ENCODE measurements at places on chromosomes 2 and 18.

DNA sequence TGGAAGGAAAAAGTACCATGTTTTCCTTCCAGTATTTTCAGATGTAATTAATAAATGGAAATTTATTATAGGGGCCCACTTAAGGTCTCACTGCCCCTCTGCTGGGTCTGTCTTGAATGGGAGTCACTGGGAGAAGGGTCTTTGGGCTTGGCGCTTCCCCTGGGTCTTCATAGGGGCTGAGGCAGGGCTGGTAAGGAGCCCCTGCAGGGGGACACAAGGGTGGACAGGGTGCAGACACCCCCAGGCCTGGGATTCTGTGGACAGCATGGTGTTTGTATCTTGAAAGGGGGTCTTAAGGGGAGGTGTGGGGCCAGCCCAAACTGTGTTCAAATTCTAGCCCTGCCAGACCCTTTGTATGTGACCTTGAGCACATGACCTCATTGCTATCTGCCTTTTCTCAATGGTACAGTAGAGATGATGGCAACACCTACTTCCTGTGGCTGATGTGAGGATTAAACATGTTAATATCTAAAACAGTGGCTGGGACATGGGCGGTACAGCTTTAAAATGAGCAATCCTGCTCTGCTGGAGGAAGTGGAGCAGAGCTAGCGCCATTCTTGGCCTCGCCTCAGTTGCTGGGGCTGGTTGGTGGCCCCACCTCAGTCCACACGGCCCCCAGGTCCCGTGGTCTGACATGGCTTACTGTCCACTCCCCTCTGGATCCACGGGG, 71.6 kb downstream of the GNAL start:
- no peak for DNase-seq

DNA sequence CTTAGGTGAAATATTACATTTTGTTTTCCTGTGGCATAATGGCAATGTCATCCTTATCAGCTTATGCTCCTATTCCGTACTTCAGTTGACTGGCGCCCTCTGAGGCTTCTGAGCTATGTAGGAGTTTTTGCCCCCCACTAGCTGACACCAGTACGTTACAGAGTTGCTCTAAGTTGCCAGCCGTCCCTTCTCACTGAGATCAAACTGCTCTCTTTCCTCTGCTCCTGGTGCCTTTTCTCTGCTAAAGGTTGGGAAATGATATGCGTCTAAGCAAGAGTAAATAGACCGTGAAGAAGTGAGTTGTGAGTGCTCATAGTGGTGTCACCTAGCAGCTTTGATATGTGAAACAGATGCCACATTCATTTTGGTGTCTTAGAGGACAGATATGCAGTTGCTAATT, 99.2 kb downstream of the RAPGEF4 start:
- no peak for DNase-seq

- no peak for DNase-seq
Measured at GRCh38 chr2:141105763-141106162, 1025.1 kb downstream of the LRP1B start.

DNA sequence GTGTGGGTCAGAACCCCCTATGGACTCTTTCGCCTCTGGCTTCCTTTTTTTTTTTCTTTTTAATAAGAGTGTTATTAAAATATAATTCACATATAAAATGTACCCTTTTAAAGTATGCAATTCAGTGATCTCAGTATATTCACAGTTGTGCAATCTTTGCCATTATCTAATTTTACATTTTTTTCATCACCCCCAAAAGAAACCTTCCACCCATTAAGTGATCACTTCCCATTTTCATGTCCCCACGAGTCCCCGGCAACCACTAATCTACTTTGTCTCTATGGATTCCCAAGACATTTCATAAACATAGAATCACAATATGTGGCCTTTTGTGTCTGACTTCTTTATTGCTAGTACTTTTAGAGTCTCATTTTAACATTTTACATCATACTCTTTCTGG, 38.7 kb upstream of the ANXA4 start:
- no peak for DNase-seq

DNA sequence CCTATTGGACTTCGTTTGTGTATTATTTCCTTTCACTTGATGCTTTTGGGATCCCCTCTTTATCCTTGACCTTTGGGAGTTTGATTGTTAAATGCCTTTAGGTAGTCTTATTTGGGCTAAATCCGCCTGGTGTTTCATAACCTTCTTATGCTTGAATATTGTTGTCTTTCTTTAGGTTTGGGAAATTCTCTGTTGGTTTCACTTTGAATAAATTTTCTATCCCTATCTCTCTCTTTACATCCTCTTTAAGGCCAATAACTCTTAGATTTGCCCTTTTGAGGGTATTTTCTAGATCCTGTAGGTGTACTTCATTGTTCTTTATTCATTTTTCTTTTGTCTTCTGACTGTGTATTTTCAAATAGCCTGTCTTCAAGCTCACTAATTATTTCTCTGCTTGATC, 354.7 kb downstream of the PARD3B start:
- no peak for DNase-seq

DNA sequence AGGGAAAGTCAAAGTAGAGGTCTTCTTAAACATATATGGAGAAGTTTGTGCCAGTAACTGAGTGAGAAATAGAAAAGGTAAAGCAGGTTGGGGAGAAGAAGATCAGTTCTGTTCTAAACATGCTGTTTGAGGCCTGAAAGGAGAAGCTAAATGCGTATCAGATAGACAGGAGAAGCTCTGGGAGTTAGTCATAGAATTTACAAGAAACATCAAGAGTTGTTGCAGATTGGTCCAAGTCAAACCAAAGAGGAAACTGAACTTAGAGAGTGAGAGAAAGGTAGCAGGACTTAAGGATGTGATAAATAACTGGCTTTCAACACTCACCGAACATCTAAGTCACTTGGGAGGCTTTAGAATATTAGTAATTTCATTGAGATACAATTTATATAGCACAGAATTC, 29.2 kb upstream of the CERS6 start:
- no peak for DNase-seq

DNA sequence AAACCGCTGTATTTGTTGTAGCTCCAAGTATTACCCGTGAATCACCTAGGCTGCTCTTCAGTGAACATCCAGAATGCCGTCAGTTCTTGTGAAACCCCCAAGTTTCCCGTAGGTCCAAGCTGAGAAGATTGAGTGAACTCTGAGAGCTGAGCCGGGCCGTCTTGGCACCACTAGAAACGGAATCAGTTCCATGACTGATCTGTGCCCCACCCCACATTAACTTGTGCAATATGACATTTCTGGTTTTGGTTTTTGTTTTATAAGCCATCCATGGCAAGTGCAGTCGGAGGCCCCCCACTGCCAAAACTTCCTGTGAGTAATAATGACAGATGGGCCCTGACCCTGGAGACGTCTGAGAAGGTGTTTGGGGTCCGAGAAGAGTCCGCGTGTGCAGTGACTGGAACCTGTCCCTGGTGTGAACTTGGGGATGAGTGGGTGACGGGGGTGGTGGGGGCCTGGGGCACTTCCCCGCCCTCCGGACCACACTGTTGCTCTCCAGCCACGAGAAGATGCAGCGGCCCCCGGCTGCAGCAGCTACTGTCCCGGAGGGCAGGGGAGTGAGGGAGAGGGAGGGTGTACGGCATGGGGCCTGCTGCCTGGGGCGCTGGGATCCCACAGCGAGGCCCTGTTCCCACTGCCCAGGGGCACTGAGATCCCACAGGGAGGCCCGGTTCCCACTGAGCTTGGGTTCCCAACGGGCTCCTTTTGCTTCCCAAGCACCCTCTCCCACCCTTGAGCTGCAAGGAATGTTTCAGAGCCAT, 26.5 kb downstream of the NFATC1 start:
- DNase-seq = no peak

GRCh38 chr2:98548920-98549818, 59.1 kb downstream of the COA5 start:
- DNase-seq = no peak

GRCh38 chr2:177147093-177147694, 65.4 kb upstream of the HNRNPA3 start:
- DNase-seq = no peak

GRCh38 chr2:239471011-239471792, 70.4 kb upstream of the HDAC4 start:
- DNase-seq = no peak

DNA sequence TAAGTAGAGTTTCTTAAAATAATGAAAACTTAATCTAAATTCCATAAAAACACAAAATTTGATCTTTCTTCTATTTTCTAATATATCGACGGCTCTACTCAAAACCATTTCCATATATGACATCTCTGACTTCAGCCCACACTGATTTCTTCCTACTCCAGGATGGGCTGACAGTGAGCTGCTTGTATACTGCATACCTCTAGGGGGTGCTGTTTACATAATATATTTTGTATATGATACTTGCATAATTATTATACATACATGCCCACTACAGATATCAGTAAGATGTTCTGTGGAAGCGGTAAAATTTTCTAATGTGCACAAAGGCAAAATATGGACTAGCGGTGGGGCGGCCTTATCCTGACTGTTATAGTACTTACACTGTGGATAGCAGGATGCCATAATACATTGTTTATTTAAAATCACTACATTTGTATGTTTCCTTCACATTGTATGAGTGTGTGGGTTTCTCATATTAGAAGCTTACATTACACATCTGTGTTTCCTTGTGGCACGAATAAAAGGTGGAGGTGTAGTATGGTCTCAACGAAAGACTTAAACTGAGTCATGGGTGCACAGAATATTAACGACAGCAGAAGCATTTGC, 66.1 kb upstream of the NXPH2 start:
- no peak for DNase-seq

DNA sequence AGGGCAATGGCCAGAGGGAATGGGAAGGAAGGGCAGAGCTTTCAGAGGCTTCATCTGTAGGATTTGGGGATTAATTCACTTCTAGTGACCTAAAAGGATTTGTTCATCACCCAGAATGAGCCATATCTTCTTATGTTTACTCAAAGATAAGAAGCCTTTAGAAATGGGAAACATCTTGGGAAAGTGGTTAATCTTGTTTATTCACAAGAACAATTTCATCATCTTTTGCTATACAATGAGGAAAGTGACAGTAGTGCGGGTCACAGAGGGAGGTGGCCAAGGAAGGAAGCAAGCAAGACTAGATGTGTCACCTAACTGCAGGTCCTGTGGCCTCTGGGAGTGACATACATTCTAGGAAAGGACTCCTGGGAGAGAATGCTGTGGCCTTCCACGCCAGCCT, 140.4 kb upstream of the ALPP start:
- DNase-seq = no peak

GRCh38 chr2:29033172-29033571, 41.2 kb downstream of the PCARE start:
- no peak for DNase-seq

- DNase-seq = no peak
Measured at GRCh38 chr18:55319459-55320193, 268.4 kb downstream of the TCF4 start.

DNA sequence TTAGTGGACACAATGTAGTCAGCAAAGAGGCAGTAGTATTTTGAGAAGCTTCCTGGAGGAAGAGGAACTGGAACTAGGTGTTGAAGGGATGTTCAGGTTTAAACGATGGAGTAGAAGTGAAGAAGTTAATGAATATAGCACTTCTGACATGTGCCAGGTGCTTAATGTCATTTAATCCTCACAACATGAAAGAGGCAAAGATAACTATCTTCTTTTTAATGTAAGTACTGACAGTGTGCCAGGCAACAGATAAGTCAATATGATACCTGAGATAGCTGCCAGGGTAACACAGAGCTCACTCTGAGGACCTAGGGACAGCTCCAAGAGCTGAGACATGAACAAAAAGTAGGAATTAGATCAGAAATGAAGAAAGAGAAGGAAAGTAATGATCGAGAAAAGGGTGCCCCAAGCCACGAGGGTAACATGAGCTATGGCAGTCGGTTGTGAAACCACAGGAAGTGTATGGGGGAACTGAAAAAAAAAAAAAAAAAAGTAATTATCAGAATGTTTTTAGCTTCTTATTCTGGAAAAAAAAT, 140.7 kb downstream of the RNF144A start:
- DNase-seq = no peak
